ENCODE measurements at places on chromosomes 3 and 15.

DNA sequence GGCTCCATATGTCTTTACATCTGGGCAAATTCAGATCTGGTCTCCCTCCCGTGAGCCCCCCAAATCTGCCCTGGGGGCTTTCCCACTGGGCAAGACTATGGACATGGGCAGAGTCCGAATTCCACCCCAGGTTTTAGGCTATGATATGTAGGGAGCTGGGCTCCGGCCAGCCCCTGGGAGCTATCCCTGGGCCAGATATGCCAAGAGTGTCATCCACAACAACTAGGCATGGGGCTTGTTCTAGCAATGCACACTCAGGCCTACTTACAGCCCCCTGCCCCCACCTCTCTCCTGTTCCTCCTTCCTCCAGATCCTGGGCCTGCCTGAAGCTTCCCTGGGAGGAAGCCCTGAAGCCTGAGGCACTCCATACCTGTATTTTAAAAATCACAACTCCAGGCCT lies 622 bp downstream of the XIRP1 start:
- DNase-seq: no peak

GRCh38 chr15:67608638-67608959 lies 66.1 kb downstream of the MAP2K5 start:
- DNase-seq: no peak

DNA sequence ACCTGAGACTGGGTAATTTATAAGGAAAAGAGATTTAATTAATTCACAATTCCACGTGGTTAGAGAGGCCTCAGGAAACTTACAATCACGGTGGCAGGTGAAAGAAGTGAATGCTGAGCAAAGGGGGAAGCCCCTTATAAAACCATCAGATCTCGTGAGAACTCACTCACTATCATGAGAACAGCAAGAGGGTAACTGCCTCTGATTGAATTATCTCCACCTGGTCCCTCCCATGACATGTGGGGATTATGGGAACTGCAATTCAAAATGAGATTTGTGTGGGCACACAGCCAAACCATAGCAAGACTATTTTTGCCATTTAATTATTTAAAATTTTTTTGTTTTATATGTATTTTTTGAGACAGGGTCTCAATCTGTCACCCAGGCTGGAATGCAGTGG lies 27.0 kb upstream of the KCTD6 start:
- no peak for DNase-seq

DNA sequence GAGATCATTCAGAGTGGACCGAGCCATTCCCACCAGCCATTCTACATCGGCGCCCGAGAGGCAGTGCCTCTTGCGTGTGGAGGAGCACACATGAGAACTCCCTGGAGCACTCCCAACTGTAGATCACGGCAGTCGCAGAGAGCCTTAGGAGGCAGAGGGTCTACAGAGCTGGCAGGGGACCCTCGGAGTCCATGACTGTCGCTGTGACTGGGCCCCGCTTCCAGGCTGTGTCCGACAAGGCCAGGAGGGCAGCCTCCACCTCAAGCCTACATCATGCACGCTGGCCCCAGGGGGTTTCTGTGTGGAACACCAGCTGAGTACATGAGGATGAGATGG lies 159.0 kb downstream of the CHSY1 start:
- no peak for DNase-seq

- no peak for DNase-seq
Observed at GRCh38 chr3:155425396-155425795, 131.9 kb upstream of the STRIT1 start.

DNA sequence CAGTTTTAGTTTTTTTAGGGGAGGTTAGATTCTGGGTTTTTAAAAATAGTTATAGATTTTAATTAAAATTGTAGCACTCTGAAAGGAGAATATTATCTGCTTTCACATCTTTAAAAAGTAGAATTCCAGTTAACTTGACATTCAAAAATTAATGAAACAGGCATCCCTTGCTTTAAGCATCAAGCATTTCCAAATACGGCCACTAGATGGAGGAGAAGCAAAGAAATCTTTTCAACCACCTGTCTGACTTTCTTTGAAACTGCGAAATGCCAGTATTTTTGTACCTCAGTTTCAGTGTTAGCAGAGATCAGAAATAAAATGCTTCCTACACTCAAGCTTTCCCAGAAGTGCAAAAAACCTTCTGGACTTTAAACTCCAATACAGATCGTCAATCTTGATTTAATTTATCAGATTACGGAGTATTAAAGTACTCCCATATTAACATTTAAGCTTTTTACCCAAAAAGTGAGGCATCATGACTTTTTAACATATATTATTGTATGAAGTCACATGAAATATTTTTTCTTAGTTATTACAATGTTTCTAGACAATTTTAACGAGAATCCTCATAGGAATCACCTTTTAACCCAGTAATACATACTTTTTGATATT lies 153.3 kb downstream of the P3H2 start:
- DNase-seq: peak; percentile 47

GRCh38 chr15:64096668-64097384 lies 1.0 kb downstream of the SNX1 start:
- peak; percentile 50 for DNase-seq

GRCh38 chr3:172115787-172116186 lies 76.4 kb downstream of the FNDC3B start:
- DNase-seq: no peak

GRCh38 chr3:56467108-56467507 lies 1.2 kb downstream of the ERC2 start:
- DNase-seq: no peak

DNA sequence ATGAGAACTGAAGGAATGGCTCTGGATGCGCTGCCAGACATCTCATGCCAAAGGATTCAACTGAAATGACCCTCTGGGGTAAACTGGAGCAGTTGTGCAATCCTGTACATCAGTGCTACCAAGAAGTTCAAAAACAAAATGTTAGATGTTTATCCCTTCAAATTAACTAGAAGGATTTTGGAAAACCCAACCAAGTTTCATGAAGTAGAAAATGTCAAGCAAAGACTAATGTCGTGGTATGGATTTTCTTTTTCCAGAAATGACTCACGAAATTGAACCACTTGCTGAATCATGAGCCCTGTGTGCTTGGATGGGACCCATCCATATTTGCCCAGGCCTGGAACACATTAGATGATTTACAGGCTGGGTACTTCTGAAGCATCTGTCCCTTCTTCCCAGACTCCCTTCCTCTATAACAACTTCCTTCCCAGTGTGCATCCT lies 101.6 kb downstream of the LRTM1 start:
- DNase-seq: no peak

DNA sequence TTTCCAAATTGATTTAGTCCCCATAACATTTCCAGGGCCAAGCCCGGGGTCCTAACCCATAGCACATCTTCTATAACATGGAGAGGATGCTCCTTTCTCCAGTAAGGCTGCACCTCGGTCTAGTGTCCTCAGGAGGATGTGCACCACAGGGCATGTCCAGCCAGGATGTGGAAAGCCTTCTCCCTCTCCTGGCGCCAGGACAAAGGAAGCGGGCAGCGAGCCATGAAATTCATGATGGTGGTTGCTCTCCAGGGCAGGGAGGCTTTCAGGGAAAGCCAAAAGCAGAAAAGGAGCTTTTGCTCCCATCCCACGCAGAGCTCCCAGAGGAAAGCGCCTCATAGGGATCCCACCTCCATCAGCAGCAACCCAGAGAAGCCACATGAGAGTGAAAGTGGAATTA lies 220.0 kb downstream of the ADAMTSL3 start:
- no peak for DNase-seq

DNA sequence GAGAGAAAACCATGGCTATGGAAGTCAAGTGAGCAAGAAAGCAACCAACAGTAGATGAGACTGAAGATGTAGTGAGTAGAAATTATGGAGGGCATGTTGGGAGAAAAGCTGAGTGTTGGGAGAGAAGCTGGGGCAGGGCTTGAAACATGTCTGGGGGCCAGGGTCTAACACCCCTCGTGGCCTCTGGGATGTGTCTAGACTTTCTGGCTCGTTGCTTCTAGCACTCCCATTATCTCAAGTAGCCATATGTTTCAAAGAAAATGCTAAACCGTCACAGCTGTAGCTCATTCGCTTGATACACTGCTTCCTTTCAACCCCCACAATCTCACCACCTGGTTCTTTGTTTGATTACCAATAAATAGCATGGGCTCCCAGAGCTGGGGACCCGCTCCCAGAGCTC lies 83.8 kb upstream of the BCHE start:
- no peak for DNase-seq

GRCh38 chr3:146166826-146167225 lies 5.8 kb upstream of the PLOD2 start:
- DNase-seq: no peak

DNA sequence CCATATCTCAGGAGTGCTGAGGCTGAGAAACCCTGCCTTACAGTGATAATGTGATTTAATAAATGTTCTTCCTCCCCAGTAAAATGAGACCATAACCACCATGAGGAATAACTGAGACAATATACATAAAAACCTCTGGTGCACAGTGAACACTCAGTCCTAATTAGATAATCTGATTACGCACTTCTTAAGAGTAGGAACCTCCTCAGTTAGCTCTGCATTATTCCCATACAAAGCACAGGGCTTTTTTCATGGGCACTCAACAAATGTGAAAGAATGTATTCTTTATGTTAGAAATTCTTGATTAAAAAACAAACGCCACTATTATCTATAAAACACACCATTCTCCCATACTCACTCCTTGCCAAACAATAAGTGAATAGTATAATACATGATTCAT lies 97.0 kb downstream of the TNIK start:
- no peak for DNase-seq

- no peak for DNase-seq
Observed at GRCh38 chr15:95902606-95903005, 427.9 kb upstream of the NR2F2 start.

DNA sequence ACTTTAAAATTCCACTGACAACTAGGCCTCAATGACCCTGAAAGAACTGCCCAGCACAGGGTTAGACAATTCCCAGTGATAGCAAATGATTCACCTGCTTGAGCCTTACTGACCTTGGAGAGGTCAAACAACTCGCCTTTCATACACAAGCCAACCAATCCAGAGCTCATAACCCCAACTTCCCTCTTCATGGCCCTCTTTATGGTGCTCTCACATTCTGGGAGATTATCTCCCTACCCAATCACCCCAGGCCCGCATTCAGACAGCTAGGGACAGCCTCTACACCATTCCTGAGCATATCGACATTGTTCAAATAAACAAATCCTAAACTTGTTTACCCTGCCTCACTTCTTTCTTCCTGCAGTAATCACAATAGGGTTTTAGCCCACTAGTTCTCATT lies 32.2 kb upstream of the COLQ start:
- no peak for DNase-seq

DNA sequence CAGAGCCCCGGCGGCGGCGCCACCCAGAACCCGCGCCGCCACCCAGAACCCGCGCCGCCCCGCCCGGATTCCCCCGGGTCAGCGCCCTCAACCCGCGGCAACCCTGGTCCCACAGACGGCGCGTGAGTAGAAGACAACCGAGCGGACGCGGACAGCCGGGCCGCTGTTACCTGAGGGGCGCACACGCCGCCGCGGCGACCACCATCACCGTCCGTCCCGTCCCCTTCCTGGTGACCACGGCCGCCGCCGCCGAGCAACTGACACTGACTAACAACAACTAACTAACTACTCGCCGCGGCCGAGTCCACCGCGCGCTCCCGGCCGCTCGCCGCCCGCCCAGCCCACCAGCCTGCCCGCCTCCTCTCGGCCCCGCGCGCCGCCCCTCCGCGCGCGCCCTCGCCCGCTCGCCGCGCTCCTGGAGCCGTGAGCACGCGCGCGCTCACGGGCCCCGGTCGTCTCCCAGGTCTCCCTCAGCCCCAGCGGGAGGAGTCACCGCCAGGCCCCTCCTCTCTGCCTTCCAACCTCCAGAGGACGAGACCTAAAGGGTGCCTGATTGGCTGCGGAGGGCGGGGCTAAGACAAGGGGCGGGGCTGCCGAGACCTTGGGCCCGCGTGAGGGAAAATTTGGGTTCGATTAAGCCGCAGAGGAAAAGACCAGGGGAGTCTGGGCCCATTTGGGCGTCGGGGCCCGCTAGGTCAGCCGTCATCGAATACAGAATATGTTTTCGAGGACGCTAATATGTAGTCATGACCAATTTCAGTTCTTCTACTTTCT lies at the start of gene PEAK1:
Gene PEAK1 (minus strand): TSS at position 269 of the 774 bp plus-strand sequence. CDS start 238,178 bp downstream, outside the sequence.
- peak; percentile 99 for DNase-seq

DNA sequence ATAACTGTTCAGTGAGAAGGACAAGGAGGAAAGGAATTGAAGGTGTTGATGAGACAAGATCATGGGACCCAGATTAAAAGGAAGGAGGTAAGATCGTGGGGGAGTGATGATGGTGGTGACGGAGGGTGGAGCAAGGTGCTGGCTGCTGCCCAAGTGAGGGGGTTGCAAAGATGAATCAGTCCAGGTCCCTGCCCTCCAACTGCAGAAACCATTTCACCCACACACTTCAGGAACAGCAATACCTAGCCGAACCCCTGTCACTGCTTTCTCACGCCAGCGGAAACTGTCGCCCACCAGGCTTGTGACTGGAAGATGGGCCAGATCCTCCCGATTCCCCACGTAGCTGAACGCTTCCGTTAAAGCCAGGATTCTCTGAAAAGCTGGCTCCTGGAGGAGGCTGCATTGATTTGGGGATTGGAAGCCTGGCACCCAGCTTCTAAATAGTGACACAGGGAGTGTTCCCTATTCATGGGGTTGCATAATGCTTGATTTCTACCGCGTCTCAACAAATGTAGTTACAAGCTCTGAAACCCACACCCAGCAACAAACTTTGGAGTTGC lies 3.2 kb upstream of the LSG1 start:
- DNase-seq: no peak

GRCh38 chr3:193819117-193820010 lies 226.4 kb downstream of the OPA1 start:
- DNase-seq: no peak

- DNase-seq: peak; percentile 86
Observed at GRCh38 chr15:64895285-64896065, 16.2 kb upstream of the ANKDD1A start.

DNA sequence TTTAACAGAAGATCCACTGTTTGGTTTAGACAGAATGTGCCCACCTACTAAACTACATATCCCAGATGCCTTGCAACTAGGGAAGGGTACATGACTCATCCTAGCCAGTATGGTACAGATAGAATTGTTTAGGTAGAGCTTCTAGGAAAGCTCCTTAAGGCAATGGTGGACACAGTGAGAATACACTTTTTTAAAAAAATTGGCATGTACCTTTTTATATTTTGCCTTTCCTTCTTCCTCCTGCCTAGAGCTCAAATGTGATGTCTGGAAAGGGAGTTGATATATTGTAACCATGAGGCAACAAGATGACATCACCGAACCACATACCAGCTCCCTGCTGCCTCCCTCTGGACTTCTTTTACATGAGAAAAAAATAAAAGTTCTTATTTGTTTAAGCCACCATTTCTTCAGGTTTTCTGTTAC lies 14.4 kb upstream of the C3orf80 start:
- peak; percentile 57 for DNase-seq

- peak; percentile 7 for DNase-seq
Observed at GRCh38 chr3:161222662-161223061, 1.6 kb downstream of the NMD3 start.

GRCh38 chr15:90294159-90294558 lies 28.7 kb downstream of the NGRN start:
- DNase-seq: no peak
